ENCODE measurements at places on chromosomes 16 and 17.

- peak; percentile 91 for DNase-seq
Measured at GRCh38 chr17:74862108-74862901, 2.6 kb upstream of the GRIN2C start.

DNA sequence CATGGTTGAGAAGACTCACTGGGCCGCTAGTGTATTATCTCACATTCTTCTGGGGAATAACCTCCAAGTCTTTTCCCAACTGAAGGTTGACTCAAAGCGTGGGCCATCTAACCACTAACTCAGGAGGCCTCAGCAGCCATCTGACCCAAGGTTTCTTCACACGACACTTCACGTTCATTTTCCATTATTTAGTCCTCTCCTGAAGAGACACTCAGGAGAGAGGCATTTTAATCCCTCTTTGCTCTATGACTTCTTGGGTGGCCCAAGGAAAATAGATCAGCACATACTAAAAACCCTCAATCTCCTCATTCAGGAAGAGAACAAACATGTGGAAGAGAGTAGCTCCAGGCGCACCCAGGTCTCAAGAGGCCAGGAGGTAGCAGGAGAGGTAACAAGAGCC, 252.8 kb upstream of the FOXF1 start:
- DNase-seq = no peak

- no peak for DNase-seq
Measured at GRCh38 chr17:59754552-59754951, 47.1 kb downstream of the VMP1 start.

DNA sequence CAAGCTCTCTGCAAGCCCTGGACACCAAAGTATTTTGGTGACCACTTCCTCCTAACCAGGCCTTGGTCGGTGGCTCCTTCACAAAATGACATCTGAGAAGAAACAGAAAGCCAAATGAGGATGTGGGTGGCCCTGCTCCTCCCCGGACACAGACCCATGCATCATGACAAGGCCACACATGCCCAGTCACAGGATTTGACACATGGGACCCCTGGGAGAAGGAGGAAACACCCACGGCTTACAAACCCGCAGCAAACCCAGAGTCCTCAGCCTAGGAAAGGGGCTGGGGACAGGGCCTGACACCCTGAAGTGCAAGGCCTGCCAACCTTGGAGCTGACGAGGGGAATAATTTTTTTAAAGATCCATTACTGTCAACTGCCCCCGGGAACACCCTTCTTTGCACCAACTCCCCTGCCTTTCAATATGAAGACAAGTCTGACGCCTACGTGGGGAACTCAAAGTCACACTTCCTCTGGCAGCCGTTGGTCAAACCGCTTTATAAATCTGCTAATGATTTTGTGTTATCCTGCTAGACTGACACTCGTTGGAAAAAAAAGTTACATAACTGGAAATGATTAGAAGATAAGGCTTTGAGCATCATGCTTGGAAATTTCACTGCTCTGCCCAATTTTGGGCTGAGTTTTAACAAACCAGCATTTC, 41.3 kb downstream of the GAS7 start:
- DNase-seq = no peak

- DNase-seq = no peak
Measured at GRCh38 chr16:25052151-25052511, 37.0 kb upstream of the ARHGAP17 start.

DNA sequence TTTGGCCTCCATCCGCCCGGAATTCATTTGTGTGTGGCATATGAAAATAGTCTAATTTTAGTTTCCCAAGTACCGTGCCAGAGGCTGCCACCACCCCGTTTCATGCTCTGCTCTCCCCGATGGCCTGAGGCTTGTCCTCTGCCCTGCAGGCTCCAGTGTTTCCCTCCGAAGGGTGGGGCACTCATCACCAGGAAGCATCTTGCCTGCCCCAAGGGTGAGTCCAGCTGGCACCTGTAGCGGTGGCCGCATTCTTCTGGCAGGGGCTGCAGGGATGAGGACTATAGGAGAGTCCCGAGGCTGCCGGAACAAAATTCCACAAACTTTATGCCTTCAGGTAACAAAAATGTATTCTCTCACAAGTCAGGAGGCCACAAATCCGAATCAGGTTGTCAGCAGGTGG, 23.1 kb upstream of the CMIP start:
- DNase-seq = no peak

DNA sequence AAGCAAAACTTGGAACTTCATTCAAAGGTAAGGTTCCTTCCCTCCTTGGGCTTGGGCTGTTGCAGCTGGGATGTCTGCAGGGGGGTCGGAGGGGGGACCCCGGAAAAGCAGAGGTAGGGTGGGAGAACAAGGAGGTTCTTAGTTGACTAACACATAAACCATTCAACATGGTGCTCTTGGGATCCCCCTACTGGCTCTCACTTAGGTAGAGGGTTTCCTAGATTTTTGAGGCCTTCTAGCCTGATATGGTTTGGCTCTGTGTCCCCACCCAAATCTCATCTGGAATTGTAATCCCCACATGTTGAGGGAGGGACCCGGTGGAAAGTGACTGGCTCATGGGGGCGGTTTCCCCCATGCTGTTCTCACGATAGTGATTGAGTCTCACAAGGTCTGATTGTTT, 93.9 kb downstream of the RGS9 start:
- no peak for DNase-seq

DNA sequence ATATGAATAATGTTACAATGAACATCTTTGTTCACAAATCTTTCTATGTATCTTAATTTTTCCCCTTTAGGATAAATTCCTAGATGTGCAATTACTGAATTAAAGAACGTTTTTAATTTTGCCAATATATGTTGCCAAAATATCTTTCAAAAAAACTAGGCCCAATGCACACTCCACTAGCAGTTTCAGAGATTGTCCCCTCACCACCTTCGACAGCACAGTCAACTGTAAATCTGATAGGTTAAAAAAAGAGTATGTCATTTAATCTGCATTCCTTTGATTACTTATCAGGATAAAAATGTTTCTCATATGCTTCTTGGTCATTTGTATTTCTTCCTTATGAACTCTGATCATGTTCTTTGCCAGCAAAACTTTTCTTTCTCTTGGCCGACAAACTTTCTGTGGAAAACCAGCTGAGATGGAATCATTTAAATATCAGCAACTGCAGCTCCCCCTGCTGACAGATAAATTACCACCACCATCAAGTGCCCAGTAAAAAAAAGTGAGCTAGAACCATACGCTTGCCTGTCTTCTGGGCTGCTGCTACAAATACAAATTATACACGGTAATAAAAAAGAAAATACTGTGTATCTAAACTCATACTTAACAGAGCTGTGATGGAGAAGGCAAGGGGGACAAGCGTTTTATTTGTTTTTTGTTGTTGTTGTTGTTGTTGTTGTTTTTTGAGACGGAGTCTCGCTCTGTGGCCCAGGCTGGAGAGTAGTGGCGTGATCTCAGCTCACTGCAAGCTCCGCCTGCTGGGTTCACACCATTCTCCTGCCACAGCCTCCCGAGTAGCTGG, 19.6 kb upstream of the KANSL1 start:
- DNase-seq = no peak

DNA sequence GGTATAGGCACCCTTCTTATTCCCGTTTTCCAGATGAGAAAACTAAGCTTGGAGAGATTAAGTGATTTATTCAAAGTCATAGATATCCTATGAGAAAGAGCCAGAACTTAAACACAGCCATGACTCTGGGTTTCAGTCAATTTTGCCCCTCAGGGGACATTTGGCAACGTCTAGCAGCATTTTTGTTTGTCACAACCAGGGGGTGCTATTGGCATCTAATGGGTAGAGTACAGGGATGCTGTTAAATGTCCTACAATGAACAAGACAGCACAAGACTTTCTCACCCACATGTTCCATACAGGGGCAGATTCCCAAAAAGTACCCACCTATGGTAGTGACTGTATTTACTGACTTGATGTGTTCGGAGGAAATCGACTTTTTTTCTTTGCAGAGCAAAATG, 4.8 kb upstream of the SHISA9 start:
- DNase-seq = no peak

GRCh38 chr17:74027444-74027843, 176.0 kb upstream of the RPL38 start:
- DNase-seq = no peak

DNA sequence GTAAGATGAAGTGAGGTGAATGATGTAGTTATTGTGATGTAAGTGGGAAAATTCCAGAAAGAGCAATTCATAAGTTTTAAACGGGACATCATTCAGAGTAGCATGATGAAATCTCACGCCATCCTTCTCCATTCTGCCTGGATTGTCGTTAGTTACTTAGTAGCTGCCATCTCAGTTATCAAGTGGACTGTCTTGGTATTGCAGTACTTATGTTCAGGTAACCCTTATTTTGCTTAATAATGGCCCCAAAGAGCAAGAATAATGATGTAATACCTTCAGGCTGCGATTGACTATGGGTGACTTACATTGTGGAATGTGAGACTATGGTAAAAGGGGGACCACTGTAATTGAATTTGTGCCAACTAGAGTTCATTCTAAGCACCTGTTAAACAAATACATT, 234.1 kb upstream of the TOM1L1 start:
- no peak for DNase-seq

DNA sequence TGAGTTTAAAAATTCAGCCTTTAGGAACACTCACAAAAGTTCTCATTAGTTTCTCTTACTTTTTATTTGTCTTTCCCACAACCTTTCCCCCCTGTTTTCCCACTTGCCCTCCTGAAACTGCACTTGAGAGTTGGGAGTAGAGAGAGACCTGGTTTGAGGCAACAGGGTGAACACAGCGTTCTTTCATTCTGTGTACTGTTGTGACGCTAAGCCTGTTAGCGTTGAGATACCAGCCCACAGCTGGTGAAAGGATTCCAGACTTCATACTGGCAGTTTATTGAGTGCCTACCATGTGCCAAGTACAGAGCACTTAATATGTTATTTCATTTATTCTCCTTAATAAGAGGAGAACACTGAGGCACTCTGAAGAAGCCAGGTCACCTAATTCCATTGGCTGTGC, 10.3 kb downstream of the TNRC6C start:
- DNase-seq = no peak

DNA sequence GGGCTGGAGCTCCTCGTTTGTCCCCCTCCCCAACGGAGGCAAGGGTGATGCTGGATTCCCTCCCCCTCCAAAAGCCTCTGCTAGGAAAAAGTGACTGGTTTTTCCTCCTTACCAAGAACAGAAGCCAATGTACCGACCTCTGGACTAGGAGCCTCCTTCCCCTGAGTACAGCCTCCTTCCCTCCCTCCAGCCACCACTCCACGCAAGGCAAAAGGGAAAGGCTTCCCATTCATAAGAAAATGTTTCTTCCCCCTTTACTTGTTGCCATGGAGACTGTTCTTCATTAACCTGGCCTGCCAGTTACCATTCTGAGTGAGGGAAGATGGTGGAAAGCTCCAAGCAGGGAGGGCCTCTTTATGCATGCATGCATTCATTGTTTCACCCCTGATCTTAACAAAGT, 4.3 kb upstream of the PIMREG start:
- no peak for DNase-seq

DNA sequence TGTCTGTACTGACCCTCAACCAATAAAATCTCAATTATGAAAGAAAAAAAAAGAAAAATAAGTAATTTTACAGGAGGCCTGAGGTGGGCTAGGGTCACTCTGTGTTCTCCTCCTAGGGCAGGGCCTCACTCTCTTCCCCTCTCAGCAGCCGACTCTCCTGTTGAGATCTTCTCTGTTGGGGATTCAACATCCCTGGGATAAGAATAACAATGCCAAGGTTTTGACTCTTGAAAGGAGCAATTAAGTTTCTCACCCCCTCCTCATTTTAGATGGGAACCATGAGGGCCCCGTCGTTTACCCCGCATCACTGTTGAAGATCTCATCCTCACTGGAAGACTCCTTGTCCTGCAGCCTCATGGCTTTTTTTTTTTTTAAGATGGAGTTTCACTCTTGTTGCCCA, 21.5 kb upstream of the BRCA1 start:
- peak; percentile 1 for DNase-seq

- DNase-seq = peak; percentile 80
Measured at GRCh38 chr17:78128551-78129350, at the start of gene TMC6. Gene TMC6, minus strand, starts transcription at chr17:78128755. Its CDS starts 1,923 bp downstream, at chr17:78126832.

- no peak for DNase-seq
Measured at GRCh38 chr16:67399749-67400704, 6.7 kb upstream of the TPPP3 start.

DNA sequence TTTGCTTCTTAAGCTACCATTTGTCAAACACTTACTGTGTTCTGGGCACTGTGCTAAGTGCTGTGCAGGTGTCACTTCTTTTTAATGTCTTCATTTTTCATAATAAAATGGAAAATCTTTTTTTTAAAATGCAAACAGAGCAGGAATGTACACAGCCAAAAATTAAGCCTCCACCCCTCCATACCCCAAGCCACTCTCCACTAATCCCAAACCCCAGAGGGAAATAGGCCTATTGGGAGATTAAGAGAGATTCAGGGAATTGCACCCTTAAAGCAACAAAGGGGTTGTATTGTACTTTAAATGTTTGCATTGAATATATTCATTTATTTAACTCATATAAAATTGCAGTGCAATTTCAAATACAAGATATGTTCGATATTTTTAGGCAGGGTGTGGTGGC, 28.6 kb upstream of the GAN start:
- DNase-seq = no peak

DNA sequence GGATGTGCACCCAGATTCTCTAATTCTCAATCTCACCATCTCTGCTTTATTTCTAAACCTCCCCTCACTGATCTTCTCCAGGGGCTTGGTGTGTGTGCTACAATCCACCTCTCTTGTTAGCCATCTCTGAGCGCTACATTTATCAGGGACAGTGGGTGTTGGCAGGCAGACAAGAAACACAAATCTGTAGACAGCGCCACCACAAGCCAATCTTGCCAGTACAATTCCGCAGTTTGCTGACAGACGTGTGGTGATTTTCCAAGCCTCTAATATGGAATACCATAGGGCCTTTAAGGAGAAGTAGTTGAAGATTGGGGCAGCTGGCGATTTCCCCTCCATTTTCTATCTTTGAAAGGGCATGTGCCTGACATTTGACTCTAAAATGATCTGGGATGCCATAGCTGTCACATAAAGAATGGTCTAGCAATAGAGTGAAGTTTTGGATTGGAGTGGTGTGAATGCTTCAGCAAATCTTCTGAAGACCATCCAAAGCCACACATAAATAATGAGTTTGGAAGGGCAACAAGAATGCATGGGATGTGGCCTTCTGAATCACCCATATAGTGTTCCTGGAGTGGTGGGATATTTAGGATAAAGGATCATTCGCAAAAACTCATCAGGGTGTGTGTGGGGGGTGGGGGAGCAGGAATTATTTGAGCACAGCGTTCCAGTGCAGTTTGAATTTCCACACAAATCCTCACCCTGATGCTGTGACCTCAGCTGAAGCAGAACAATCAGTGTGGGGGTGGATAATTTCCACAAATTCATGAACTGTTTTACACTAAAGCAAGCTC, 12.0 kb upstream of the ANKFN1 start:
- DNase-seq = no peak

- no peak for DNase-seq
Measured at GRCh38 chr17:27582696-27583095, 48.3 kb upstream of the LGALS9 start.

GRCh38 chr16:27210174-27210573, 6.8 kb downstream of the KDM8 start:
- DNase-seq = no peak

DNA sequence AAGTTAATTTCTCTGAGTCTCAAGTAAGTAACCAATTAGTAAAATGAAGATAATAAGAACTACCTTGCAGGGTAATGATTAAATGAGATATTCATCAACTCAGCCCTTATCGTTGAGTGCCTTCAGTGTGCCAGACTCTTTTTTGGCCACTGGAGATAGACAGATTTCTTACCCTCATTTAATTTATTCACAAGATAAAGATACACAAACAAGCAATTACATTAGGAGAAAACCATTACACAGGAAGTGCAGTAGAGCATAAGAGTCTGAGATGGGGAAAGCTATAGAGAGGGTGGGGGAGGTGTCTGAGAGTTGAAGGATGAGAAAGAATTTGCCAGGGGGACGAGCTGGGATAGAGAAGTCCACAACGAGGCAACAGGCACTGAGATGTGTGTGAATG, 72.5 kb upstream of the BCAR1 start:
- no peak for DNase-seq
